ENCODE measurements at places on chromosomes 16 and 17.
A peak's percentile ranks its signal among the peaks of the same experiment; 100 is the strongest.

DNA sequence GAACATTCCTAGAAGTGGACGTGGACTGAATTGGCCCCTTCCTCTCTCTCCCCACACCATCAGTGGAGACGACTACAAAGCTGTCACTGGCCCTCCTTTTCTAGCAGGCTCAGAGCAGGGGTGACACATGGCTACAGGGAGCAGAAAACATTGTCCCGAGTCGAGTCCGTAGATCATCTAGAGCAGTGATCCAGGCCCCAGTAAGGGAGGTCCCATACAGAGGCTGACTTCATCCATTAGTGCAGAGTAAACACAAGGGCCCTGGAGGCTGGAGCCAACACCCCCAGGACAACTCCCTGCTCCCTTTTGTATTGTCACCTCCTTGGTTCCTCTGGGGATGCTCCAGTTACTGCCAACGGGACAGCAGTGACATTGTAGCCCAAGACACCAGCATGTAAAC lies 130.7 kb downstream of the CMIP start:
- no peak overlapping the region for H3K27ac ChIP-seq
- H3K4me1 ChIP-seq, result no peaks in the 10 kb centered on the region
- H3K4me3 ChIP-seq, result no peak overlapping the region
- H3K36me3 ChIP-seq, result no peaks in the 10 kb centered on the region
- no peak for DNase-seq

DNA sequence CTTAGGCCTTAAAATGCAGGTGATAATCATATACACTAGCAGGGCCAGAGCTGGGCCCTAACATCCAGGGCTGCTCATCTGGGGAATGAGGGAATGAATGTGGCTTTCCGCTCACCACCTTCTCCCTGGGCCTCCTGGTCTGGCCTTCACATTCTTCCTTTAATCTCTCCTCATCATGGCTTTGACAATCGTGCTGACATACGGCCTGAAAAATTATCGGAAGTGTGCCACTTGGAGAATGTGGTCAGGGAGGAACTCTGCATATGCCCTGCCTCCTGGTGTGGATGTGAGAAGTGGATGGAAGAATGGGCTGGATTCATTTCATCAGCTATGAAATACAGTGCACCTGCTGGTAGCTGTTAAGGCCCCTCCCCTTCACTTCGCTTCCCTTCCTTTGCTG lies 2.4 kb downstream of the WSCD1 start:
- H3K4me3 ChIP-seq, result no peak overlapping the region
- no peak for DNase-seq
- peaks cover 17% of the 10 kb centered on the region for H3K27me3 ChIP-seq
- H3K36me3 ChIP-seq, result no peaks in the 10 kb centered on the region
- no peaks in the 10 kb centered on the region for H3K4me1 ChIP-seq

DNA sequence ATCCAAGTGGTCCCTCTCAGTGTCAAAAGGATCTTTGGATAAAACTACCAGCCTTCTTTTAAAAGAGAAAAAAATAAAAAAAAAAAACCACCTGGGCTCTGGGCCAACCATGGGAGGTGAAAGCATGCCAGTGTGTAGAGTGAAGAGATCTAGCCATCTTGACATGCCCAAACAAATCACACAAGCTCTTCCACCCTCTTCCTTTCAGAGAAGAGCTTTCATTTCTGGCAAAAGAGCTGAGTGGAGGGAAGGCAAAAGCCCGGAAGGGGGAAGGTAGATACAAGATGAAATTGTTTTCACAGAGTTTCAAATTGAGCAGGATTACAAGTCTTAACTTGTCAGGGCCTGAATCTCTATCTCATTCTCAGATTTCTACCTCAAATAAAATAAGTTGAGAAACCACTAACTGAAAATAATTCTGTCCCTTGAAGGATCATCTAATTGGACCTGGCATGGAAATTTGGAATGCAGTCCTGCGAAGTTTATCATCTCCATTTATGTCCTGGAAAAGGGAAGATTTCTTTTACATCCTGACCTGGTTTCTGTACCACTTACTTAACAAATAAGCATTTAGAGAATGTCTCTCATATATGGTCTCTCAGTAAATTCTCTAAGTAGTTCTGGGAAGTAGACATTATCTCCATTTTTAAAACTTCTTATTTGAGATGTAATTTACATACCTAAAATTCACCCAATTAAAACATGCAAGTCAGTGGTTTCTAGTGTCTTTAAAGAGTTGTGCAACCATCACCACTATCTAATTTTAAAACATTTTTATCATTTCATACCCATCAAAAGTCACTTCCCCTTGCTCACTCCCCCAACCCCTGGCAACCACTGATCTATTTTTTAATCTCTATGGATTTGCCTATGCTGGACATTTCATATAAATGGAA lies 93.7 kb downstream of the TANGO6 start:
- no peak overlapping the region for H3K27ac ChIP-seq
- no peaks in the 10 kb centered on the region for H3K4me1 ChIP-seq
- H3K4me3 ChIP-seq, result no peak overlapping the region
- no peaks in the 10 kb centered on the region for H3K27me3 ChIP-seq
- peak; percentile 18 for DNase-seq

DNA sequence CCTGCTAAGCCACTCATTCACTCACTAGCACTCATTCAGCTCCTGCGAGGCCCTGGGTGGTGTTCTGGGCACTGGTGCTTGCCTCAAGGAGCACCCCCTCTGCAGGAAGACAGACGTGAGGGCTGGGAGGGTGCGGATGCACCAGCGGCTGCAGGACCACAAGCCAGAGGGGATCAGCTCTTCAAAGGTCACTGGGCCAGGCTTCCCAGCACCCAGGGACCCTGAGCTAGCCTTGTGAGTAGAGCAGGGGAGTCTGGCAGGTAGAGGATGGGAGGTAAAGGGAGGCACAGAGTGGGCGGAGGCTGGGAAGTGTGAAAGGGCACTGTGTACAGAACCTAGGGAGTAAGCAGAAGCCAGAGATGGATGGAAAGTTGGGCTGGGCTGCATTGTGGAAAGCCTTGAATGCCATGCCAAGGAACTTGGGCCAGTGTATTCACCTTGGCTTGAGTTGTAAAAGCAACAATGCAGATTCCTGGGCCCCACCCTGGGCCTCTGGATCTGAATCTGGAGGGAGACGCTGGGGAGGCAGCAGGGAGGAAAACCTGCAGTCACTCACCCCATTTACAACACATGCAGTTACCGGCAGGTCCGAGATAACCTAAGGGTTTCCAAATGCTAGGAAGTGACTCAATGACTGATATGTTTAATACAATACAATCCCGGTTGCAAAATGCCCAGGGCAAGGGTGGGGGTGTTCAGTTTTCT lies 1.7 kb downstream of the IL4R start:
- H3K36me3 ChIP-seq, result no peaks in the 10 kb centered on the region
- H3K4me1 ChIP-seq, result peaks cover 10% of the 10 kb centered on the region
- H3K4me3 ChIP-seq, result peak overlapping the region; percentile 12
- peak overlapping the region; percentile 93 for H3K27ac ChIP-seq
- no peaks in the 10 kb centered on the region for H3K27me3 ChIP-seq
- peak; percentile 36 for DNase-seq

DNA sequence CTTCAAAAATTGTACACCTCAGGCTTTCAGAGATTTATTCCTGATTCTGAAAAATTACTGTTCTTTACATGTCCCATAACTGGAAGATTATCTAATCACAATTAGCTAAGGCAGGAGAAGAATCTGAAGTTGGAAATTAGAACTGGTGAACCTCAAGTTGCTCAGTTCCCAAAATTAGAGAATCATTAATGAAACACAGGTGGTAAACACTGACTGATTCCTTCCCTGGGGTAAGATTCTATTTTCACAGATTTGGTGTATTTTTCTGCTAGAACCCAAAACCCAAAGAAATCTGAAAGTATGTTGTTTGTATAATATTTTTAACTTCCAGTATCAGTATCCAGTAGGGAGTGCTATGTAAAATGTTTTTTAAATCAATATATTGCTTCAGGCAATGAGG lies 25.7 kb downstream of the PHKB start:
- no peak overlapping the region for H3K27ac ChIP-seq
- no peak for DNase-seq
- no peaks in the 10 kb centered on the region for H3K27me3 ChIP-seq
- no peaks in the 10 kb centered on the region for H3K36me3 ChIP-seq
- no peak overlapping the region for H3K4me3 ChIP-seq
- H3K4me1 ChIP-seq, result no peaks in the 10 kb centered on the region

All from fibroblast of lung (primary cell).